ENCODE measurements at places on chromosomes 6 and 20.
A peak's percentile ranks its signal among the peaks of the same experiment; 100 is the strongest.

- DNase-seq: peak; percentile 19
These were observed 6.7 kb downstream of the MAFB start for GRCh38 chr20:40682104-40682981.

DNA sequence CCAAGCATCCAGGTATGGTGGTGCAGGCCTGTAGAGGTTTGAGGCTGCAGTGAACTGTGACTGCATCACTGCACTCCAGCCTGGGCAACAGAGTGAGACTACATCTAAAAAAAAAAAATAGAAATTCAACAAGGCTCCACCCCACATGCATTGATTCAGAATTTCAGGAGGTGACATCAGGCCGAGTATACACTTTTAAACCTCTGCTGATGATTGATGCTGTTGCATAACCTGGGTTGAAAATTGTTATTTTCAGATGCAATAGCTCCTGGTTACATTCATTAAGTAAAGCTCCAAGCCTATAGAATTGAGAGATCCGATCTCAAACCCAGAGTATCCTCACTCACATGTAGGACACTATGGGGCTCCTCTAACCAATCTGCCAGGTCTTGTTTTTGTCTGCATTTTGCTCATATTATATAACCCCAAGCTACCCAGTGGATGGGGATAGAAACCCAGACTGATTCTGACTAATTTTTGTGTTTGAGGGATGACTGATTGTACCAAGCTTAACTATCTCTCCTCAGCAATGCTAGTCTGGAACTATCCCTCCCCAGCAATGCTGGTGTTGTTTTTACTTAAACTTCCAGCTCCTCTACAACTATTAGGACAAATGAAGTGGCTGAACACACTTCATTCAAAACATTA is 123.5 kb upstream of the PREP start:
- DNase-seq: peak; percentile 36

DNA sequence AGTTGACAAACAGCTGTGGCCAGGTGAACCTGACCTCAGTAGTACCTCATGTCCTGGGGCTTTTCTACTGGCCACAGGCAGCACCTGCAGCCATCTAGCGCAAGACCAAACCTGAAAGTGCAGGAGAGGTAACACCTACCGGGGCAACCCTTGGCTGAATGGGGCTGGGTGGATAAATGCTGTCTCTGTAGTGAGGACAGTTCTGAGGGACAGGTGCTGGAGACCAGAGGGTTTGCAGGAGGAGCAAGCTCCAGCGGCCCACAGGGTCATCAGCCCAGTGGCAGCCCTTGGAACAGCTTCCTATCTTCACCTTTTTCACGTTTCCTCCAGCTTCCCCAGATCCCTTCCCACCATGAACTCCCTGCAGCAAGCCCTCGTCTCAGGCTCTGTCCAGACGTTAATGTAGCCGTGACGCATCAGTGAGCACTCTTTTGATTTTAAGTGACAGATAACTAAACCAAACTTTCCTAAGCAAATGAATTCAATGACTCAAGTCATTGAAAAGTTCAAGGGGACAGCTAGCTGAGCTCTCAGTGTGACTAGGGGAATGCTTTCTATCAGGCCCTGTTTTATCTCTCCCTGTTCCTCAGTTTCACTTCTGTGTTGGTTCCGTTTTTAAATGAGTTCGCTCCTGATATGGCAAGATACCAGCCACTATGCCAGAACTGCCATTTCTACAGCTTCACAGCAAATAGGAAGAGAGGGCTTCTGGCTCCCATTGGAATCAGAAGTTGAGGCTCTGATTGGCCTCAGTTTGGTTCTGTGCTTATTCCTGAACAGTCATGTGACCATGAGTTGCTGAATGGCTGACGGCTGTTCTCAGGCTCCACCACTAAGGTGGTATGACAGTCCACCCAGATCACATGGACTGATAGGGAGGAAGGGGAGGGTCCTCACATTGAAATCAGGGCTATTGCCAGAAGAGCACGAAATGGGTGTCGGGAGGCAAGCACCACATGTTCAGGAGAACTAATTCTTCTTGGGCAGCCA is 12.1 kb upstream of the PFDN4 start:
- DNase-seq: no peak

GRCh38 chr6:147738099-147738498 is 229.6 kb downstream of the SAMD5 start:
- no peak for DNase-seq

GRCh38 chr6:166335378-166336302 is 6.7 kb downstream of the SFT2D1 start:
- no peak for DNase-seq

GRCh38 chr6:43286980-43287716 is 10.9 kb upstream of the SLC22A7 start:
- DNase-seq: no peak

DNA sequence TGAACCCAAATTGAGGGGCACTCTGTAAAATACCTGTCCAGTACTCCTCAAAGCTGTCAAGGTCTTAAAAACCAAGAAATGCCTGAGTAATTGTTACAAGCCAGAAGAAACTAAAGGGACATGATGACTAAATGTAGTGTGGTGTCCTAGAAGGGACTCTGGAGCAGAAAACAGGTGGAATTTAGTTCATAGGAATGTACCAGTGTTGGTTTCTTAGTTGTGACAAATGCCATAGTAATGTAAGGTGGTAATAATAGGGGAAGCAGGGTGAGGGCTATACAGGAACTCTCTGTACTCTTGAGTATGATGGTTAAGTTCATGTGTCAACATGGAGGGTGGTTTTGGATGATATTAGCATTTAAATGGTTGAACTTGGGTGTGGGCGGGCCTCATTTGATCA is 92.3 kb downstream of the CNBD2 start:
- no peak for DNase-seq

DNA sequence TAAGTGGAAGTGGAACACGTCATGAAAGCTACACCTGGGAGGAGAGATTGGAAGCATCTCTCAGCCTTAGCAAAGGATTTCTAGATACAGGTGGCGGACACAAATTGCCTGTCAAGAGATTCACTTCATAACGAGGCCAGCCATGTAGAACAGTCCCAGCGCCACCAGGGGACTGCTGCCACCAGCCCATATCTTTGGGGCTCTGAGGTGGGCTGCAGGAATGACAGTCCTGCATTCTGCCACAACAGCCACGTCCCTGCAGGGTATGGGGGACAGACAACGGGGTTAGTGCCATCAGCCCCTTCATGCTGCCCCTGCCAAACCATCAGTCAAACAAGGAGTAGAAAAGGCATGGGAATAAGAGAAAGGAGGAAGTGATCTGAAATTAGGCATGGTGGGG is 81.2 kb upstream of the SASH1 start:
- no peak for DNase-seq

GRCh38 chr6:170037541-170038250 is 253.2 kb downstream of the DLL1 start:
- no peak for DNase-seq

DNA sequence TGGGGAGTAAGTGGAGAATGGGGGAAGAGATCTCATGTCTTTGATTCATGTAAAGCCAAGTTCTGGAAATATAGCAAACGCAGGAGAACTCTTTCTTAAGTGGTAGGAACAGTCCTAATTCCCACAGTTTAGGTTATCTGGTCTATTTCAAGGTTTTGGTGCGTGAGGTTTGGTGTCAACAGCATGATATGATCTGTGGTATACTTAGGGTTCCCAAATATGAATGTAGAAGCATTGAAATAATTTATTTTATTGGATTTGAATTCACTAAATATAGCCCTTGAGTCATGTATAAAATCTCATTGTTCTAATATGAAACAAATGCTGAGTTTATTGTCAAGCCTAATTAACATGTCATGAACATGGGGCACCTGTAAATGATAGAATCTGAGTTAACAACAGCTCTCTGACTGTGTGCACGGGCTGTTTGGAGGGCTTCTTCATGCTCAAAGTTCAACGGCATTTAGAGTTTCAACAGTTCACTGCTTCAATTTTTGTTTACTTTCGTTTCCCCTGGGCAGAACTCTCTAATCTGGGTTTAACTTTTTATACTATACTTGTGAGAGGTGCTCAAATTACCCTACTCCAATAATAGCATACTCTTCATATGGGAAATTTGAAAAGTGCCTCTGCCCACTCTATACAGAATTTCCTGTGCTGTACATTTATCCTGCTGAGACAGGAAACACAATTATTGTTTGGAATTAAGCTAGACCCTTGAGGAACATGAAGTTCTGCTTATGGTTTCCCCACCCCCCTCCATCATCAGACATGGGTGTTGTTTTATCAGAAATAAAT is 236.3 kb upstream of the ZNF217 start:
- peak; percentile 69 for DNase-seq

GRCh38 chr20:59817406-59817805 is 116.0 kb downstream of the SYCP2 start:
- no peak for DNase-seq

DNA sequence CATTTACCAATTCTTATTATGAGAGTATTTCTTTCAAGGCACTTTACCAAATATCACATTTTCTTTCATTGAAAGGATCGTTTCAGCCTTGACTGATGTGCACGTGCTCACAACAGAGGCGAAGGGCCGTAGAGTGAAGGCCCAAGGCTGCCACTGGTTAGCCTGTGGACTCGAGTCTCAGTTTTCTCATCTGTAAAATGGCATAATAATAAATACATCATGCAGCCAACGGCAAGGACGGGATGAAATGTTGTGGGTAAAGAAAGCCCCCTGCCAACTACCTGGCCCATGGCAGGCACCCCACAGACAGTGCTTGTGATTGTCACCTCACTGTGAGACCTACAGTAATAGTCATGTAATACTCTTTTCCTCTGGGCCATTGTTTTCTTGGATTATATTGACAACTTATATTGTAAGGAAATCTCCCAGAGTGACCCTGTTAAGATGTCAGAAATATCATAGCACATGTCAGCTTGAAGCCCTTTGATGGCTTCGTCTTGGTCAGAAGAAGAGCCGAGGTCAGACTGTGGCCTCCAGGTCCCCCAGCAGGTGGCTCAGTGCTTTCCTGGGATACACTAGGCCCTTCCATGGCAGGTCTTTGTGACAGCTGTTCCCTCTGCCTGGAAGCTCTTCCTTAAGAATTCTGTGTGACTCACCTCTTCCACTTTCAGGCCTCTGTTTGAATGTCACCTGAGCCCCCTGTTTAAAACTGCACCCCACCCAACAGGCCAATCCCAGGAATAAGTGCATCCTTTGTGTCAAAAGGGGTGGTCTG is 36.3 kb downstream of the FAM50B start:
- no peak for DNase-seq

GRCh38 chr20:58237318-58238132 is 9.1 kb upstream of the ANKRD60 start:
- DNase-seq: peak; percentile 86

DNA sequence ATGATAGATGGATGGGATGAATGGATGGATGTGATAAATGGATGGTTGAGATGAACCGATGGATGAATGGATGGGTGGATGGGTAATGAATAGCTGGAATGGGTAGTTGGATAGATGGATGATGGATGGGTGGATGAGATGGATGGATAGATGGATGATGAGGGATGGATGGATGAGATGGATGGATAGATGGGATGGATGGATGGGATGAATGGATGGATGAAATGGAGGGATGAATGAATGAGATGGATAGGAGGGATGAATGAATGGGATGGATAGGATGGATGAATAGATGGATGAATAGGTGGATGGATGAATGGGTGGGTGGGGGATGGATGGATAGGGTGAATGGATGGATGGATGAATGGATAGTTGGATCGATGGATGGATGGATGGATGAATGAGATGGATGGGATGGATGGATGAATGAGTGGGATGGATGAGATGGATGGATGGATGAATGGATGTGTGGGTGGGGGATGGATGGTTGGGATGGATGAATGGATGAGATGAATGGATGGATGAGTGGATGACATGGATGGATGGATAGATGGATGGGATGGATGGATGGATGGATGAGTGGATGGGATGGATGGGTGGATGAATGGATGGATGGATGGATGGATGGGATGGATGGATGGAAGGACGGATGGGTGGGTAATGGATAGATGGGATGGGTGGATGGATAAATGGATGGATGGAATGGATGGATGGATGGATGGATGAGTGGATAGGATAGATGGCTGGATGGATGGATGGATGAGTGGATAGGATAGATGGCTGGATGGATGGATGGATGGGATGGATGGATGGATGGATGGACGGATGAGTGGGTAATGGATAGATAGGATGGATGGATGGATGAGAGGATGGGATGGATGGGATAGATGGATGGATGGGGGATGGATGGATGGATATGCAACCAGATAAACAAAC is 51.4 kb upstream of the PTGIS start:
- no peak for DNase-seq

DNA sequence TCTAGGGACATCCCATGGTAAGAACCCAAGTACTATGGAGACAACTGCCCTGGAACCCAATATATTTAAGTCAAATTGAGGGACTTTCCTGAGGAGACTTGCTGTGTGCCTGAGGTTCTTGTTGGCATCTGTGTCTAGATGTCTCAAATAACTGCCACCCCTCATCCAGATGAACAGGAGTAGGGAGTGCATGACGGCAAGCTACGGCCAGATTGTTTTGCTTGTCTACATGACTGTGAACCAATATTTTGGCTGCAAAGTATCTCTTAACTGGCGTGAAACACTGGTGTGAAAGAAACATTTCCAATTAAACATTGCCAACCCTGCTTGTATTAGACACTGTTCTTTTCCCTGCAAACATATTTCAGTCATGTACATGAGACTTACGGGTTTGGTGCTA is 52.4 kb upstream of the SIM1 start:
- no peak for DNase-seq

GRCh38 chr6:132192631-132193030 is 208.6 kb downstream of the MOXD1 start:
- no peak for DNase-seq

GRCh38 chr20:2741881-2742280 is 49.3 kb downstream of the EBF4 start:
- no peak for DNase-seq

GRCh38 chr6:133887156-133887879 is 1.6 kb upstream of the TCF21 start:
- DNase-seq: no peak

- no peak for DNase-seq
These were observed 157.3 kb upstream of the TFAP2D start for GRCh38 chr6:50555982-50556381.

- DNase-seq: peak; percentile 29
These were observed 21.6 kb downstream of the C6orf163 start for GRCh38 chr6:87366072-87366827.

GRCh38 chr6:139257821-139258398 is 33.9 kb downstream of the TXLNB start:
- DNase-seq: no peak

GRCh38 chr20:23889775-23890187 is 10.2 kb upstream of the CST5 start:
- peak; percentile 26 for DNase-seq

Data from fibroblast of upper back skin (primary cell).